ENCODE measurements at places on chromosomes 13 and 19.

DNA sequence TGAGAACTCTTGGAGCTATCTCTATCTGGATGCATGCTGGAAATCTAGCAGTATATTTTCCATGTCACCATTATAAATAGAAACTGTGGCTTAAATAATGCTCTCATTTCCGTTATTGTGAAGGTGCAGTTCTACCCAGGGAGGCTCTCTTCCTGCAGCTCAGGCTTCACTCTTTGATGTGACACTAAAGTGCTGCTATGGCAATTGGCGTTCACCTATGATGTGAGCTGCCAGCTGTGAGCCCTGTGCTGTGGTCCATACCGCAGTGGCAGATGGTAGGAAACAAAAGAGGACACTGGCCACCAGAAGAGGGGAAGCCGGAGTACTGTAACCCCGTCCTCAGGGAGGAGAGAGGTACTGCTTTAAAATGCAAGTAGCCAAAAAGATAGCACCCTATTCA is 40.6 kb upstream of the ZNF681 start:
- DNase-seq, result no peak

DNA sequence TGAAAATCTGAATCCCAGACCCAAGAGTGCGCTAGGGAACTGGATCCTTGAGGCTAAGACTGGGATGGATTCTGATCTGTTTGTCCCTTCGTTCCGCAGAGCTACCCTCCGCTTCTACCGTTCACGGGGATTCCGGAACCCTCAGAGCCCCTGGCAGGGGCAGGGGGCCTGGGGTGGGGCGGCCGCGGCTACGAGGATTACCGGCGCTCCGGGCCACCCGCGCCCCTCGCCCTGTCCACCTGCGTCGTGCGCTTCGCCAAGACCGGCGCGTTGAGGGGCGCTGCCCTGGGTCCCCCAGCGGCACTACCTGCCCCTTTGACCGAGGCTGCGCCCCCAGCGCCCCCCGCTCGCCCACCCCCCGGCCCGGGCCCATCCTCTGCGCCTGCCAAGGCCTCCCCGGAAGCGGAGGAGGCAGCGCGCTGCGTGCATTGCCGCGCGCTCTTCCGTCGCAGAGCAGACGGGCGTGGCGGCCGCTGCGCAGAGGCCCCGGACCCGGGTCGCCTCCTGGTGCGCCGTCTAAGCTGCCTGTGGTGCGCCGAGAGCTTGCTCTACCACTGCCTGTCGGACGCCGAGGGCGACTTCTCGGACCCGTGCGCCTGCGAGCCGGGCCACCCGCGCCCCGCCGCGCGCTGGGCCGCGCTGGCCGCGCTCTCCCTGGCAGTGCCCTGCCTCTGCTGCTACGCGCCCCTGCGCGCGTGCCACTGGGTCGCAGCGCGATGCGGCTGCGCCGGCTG is 7.1 kb downstream of the SPRED3 start:
- no peak for DNase-seq

GRCh38 chr19:45047188-45047797 is 8.4 kb downstream of the CLASRP start:
- no peak for DNase-seq

GRCh38 chr19:46404753-46405468 is 8.5 kb downstream of the CCDC8 start:
- DNase-seq, result no peak

GRCh38 chr13:24670961-24671381 is 9.2 kb upstream of the ATP12A start:
- peak; percentile 35 for DNase-seq

DNA sequence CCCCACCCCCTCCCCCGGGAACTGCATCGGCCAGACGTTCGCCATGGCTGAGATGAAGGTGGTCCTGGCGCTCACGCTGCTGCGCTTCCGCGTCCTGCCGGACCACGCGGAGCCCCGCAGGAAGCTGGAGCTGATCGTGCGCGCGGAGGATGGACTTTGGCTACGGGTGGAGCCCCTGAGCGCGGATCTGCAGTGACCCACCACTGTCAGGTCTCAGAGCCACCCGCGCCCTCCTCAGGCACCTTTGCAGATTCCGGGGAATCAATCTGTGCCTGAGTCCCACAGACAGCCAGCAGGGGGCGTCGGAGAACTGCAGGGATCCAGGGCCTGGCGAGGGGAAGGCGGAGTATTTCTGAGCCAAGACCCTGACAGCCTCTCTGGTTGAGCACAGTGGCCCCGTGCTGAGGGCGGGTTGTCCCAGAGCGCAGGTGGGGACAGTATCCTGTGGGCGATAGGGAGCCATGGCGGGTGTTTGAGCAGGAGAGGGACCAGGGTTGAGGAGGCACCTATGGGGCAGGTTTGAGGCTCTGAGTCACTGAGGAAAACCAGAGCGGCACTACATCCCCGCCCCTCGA is 30.4 kb upstream of the CYP4F8 start:
- peak; percentile 26 for DNase-seq

- DNase-seq, result peak; percentile 92
Observed at GRCh38 chr19:11987405-11988281, 22.8 kb downstream of the ZNF763 start.

- no peak for DNase-seq
Observed at GRCh38 chr13:46575301-46575771, 22.4 kb downstream of the LRCH1 start.

DNA sequence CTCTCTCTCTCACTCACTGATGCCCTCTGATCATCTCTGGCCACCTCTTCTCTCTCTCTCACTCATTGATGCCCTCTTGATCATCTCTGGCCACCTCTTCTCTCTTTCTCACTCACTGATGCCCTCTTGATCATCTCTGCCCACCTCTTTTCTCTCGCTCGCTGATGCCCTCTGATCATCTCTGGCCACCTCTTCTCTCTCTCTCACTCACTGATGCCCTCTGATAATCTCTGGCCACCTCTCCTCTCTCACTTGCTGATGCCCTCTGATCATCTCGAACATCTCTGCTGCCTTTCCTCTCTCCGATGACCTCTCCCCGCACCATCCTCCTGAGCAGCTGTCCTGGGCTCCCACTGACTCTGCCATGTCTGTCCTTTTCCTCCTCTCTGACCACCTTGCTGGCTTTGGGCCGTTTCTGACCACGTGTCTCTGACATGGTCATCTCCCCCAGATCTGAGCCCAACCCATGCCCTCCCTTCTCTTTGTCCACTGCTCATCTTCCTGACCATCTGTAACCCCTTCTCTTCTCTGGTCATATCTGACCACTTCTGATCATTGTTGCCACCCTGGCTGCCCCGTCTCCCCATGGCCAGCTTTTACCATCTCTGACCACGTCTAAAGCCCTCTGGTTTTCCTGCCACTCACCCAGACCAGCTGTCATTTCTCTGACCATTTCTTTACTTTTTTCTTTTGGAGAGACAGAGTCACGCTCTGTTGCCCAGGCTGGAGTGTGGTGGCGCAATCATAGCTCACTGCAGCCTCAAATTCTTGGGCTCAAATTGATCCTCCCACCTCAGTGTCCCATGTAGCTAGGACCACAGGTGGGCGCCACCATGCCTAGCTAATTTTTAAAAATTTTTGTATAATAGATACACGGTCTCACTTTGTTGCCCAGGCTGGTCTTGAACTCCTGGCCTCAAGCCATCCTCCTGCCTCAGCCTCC is 2.4 kb downstream of the LRFN3 start:
- DNase-seq, result no peak

All from SW 1271 (cell line).